ENCODE measurements at places on chromosomes 7 and 10.

DNA sequence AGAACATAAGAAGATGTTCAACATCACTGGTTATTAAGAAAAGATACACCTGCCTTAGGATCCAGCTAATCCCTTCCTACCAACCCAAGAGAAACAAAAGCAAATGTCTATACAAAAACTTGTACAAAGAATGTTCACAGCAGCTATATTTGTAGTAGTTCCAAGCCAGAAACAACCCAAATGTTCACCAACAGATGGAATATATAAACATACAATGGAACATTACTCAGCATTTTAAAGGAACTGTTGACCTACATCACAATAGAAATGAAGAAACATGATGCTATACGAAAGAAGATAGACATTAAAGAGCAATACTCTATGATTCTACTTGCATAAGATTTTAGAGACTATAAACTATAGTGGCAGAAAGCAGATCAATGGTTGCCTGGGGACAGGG, 149.4 kb downstream of the ZNF438 start:
- DNase-seq, result no peak

DNA sequence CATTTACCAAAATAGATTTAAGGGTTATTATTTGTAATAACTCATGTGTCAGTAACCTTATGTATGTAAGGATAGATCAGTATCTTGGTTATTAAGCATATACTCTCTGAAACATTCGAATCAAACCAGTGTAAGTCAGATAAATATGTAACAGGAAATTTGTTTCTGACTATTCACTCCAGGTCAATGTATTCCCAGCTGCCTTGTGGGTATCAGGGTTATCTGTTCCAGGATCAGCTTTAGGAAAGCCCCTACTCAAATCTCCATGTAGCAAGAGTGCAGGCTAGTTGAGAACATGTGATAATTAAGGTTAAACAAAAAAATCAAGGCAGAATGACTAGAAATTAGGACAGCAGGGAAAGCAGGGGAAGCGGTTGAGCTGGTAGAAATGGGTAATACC, 201.7 kb downstream of the AUTS2 start:
- no peak for DNase-seq

DNA sequence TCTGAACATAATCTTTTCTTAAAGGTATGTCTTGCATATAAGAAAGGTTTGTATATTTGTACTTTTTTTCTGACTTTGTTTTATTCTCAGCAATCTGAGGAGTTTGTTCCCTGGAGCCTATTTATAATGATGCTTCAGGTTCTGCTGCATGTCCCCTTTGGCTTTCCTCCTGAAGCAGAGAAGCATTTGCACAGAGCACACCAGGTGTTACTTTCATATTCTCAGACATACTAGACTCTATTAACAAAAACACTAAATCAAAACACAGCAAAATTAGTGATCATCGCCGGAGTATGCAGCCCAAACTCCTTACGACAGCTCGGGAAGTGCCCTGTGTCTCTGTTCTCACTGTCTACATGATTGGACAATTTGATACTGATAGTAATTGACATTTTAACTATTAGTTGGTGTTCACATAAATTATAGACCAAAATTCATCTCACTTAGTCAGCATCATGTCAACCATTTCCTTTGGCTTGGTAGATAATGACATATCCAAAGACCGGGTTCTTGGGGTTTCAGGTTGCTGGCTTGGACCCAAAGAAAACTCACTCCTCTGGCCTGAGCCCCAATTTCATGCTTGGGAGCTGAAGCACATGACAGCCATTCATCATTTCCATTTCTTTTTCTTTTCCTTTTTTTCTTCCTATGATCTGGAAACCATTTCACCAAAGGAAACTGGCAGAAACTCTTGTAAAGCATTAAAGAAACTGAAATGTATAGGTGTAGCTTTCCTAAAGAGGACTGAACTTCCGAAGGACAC, 400.1 kb upstream of the NRP1 start:
- DNase-seq, result no peak

GRCh38 chr10:58909881-58910280, 266.6 kb upstream of the PHYHIPL start:
- DNase-seq, result no peak

- no peak for DNase-seq
Measured at GRCh38 chr7:72099784-72100183, 312.4 kb downstream of the CALN1 start.

DNA sequence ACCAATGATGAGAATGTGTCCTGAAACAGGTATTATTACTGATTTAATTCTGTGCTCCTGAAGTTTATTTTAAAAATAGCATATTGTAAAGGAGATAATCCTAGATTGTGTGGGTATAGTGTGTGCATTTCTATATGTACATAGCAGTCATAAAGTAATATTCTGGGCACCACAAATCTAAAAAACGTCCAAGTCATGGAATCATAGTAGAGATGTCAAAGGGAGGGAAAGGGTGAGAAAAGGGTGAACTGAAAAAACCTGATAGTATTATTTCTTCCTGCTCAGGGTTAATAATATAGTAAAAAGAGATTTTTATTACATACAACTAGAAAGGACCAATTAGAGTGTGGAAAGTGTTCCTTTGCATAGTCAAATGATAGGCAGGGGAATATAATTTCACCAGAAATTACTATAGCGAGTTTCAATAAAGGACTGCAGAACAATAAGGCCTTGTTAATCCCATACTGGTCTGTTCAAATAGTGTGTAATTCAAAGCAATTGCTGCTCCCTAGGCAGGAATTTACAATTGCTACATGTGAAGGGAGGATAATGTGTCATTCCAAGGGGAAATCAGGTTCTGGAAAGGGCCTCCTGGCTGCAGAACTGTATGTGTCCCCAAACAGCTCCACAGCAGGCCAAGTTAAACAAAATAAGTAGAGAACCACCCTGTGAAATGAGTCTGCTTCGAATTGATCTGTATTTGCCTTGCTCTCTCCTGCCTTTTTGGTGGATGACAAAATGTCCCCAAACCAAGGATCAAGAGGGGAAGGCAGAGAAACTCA, 42.5 kb upstream of the KMT2E start:
- no peak for DNase-seq

DNA sequence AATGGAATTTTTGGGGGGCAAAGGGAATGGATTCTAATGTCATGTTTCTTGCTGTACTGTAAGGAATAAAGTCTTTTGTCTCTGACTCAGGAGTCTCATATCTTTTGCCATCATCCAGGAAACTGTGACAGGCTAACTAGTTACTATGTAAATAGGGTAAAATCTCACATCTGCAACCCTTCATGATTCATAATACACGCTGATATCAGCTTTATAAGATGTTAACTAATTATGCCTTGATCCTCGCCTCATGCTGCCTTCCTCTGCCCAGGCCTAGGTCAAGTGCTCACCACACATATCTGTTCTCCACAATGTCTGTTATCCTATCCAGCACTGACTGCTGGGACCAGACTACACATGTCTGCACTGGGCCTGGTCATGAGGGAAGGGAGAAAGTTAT, 81.3 kb upstream of the CXCL12 start:
- no peak for DNase-seq

DNA sequence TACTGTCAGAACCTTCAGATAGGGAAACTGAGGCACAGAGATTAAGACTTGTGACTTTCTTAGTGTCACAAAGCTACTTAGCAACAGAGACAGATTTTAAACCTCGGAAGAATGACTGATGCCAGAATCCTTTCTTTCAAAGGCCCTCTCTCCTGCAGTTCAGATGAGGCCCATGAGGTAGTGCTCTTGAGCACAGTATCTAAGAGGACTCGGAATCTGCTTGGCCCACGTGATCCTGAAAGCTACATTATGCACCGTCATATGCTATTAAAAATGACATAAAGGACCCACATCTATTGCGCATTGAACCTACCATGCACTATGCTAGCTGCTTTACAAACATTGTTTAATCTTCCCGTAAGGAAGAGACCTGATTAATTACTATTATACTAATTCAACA, 355.9 kb downstream of the SFMBT2 start:
- peak; percentile 15 for DNase-seq

GRCh38 chr10:48634198-48634983, 29.5 kb upstream of the ARHGAP22 start:
- no peak for DNase-seq

GRCh38 chr10:75400771-75401568, 594 bp downstream of the ZNF503 start:
- no peak for DNase-seq

- DNase-seq, result no peak
Measured at GRCh38 chr7:155296788-155297516, 726 bp upstream of the INSIG1 start.

- no peak for DNase-seq
Measured at GRCh38 chr7:71626206-71626605, 494.3 kb downstream of the GALNT17 start.

DNA sequence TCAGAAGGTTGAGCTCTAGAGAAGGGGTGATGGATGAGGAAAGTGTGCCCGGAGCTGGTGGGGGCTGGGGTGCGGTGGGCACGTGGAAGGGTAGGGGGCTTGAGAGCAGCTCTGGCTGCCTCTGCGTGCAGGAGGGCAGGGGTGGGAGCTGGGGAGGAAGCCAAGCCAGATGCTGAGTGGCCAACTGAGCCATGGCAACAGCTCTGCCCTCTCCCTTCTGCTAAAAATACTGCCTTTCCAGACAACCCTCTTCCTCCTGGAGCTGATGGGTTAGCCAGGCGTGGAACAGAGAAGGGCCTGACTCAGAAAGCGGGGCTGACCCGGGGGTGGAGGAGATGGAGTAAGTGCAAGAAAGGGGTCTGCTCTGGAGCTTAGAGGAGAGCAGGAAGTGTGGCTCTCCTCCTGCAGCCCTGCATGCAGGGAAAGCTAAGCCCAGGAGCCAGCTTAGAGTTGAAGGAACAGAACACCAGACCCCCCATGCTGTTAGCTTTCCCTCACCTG, 114.6 kb upstream of the AGK start:
- no peak for DNase-seq

GRCh38 chr7:37000511-37000910, 276.2 kb upstream of the AOAH start:
- no peak for DNase-seq

GRCh38 chr10:17518338-17518737, 63.9 kb upstream of the ST8SIA6 start:
- no peak for DNase-seq

GRCh38 chr10:70664702-70665195, 7.6 kb upstream of the ADAMTS14 start:
- DNase-seq, result no peak

GRCh38 chr7:74061840-74062539, 21.6 kb upstream of the LIMK1 start:
- DNase-seq, result peak; percentile 87
